ENCODE measurements at places on chromosomes 7 and 10.

GRCh38 chr10:7408291-7409044 lies 2.4 kb downstream of the SFMBT2 start:
- H3K27me3 ChIP-seq: no peaks in the 10 kb centered on the region
- H3K4me1 ChIP-seq: peaks cover 50% of the 10 kb centered on the region
- peak overlapping the region; percentile 96 for H3K27ac ChIP-seq
- DNase-seq: peak; percentile 20
- peak overlapping the region; percentile 98 for H3K4me3 ChIP-seq

GRCh38 chr7:36265680-36266079 lies 112.6 kb downstream of the EEPD1 start:
- no peak for DNase-seq
- no peak overlapping the region for H3K27ac ChIP-seq
- no peaks in the 10 kb centered on the region for H3K27me3 ChIP-seq
- peaks cover 4% of the 10 kb centered on the region for H3K36me3 ChIP-seq
- H3K4me1 ChIP-seq: peaks cover 4% of the 10 kb centered on the region
- no peak overlapping the region for H3K4me3 ChIP-seq

DNA sequence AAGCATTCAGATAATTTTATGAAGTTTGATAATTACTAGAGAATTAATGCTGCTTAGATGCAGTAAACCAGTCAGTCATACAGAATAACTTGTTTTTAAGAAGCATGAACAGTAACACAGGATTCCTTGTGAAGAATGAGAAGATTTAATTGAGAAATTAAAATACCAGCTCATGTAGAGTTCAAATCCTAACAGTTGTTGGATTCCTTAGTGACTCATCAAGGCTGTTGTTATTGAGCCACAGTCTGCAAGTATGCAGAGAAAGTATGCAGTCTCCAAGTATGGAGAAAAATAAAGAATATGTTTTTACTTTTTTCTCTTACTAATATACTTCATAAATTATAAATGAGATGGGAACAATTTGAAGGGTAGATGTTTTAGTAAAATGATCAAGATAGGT lies 30.2 kb upstream of the CYP26C1 start:
- no peak overlapping the region for H3K27ac ChIP-seq
- no peaks in the 10 kb centered on the region for H3K36me3 ChIP-seq
- DNase-seq: no peak
- H3K4me3 ChIP-seq: no peak overlapping the region
- H3K4me1 ChIP-seq: peaks cover 2% of the 10 kb centered on the region

DNA sequence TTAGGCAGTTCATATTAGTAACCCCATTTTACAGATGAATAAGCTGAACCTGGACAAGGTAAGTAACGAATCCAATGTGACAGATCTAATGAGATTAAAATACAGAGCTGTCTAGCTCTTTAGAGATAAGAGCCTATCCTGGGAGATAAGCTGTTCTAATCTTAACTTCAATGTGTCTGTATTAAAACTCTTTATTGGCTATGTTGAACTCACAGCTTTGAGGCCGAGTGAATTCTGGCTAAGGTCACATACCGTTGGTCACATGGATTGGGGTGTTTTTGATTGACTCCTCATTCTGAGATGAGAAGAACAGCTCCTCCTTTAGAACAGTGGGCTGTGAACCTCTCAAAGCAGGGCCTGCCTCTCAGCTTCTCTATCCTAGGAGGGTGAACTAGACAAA lies 113.4 kb upstream of the EEPD1 start:
- no peak for DNase-seq
- no peaks in the 10 kb centered on the region for H3K36me3 ChIP-seq
- H3K4me3 ChIP-seq: no peak overlapping the region
- H3K27me3 ChIP-seq: peaks cover 38% of the 10 kb centered on the region

GRCh38 chr7:7707806-7708205 lies 10.6 kb downstream of the RPA3 start:
- H3K4me1 ChIP-seq: peaks cover 8% of the 10 kb centered on the region
- H3K27me3 ChIP-seq: no peaks in the 10 kb centered on the region
- no peak for DNase-seq
- no peak overlapping the region for H3K27ac ChIP-seq
- H3K4me3 ChIP-seq: no peak overlapping the region

- H3K4me1 ChIP-seq: no peaks in the 10 kb centered on the region
- H3K36me3 ChIP-seq: peaks cover 5% of the 10 kb centered on the region
Measured at GRCh38 chr10:115026056-115026745, 67.0 kb upstream of the ATRNL1 start.
